ENCODE measurements at places on chromosomes 3 and 15.

DNA sequence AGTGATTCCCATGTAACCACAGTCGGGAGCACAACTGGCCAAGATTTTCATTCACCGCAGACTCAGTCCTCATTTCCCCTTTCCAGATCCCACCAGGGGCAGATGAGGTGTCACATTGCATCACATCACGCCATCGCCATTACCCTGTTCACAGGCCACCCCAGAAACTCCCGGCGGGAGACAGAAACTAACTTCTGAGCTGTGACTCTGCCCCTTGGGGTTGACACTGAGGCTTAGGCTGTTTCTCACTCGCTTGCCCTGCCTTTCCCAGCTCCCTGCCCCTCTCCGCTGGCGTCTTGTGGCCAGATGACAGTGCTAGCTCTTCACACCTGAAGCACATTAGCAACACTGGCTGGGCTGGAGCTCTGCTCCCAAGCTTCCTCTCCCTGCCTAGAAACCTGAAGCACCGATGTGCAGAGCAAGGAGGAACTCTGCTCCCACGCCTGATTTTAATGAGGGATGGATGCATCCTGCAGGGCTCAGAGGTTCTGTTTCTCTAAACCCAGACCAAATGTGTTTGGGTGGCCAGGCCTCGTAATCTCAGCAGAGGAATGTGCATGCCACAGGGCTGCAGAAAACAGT, 88.8 kb upstream of the CTDSPL start:
- DNase-seq = no peak

- DNase-seq = no peak
Measured at GRCh38 chr3:170331143-170331542, 26.4 kb upstream of the SKIL start.

GRCh38 chr15:50227076-50227475, 38.5 kb downstream of the HDC start:
- DNase-seq = no peak

DNA sequence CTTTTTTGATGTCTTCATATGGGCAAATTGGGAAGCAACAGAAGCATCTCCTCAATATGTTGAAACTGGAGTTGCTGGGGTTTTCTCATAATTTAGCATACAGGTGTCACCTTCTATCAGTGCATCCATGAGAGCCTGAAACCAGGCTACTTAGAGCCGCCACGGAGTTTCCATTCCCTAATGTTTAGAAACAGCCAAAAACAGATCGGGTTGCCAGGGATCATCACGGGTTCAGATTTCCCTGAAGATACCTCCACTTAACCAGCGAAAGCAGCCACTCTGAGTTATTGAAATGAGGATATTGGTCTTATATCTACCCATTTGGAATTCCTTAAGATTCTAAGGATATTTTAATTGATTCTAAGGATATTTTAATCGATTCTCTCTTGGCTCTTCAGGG, 14.5 kb downstream of the TERB2 start:
- DNase-seq = no peak

DNA sequence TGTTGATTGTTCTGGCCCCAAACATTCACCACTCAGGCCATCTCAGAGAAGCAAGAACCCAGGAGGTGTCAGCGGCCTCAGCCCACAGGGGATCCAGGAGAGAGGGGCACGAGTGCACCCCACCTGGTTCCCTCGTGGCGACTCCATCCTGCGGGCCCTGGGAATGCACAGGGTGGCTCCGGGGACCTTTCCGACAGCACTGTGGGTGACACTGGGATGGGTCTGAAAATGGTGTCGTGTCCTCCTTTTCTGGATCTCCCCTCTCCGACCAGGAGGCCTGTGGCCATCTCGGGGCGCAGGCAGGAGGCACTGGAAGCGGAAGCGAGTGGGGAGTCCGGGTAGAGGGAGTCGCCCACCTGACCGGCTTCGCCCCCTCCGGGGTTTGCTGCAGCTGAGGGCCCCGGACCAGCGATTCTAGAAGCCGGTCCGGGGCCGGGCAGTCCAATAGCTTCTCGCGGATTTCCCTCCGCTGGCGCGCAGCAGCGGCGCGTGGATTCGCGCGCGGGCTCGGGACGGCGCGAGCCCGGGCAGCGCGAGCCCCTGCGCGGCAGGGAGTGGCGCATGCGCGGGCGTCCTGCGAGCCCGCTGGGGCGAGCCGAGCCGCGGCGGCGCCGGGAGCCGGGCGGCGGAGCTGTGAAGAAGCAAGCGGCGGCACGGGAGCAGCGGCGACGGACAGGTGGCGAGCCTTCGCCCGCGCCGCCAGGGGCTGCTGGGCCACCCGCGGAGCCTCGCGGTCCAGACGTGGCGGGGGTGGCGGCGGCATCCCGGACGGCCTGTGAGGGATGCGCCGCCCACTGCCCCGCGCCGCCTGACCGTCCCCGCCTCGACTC, at the start of gene DOCK3:
DOCK3 (plus strand) TSS at position 579 of the 830 bp plus-strand sequence. CDS start 337 bp downstream, outside the sequence.
- peak; percentile 94 for DNase-seq

DNA sequence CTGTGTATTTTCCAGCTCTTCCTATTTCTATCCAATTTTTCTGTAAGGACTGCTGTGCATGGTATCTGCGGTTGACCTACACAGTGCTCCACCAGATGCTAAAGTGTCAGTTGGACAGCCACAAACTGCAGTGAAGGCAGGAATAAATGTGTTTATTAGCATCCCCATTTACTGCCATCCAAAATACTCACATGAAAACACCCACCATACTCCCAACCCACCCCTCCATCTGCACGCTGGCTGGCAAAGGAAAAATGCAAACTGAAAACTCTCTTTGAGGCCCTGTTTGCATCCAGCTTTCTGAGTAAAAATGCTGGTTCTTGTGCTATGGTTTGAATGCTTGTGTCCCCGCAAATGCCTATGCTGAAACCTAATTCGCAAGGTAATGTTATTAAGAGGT, 515.5 kb downstream of the ZNF385D start:
- DNase-seq = no peak

GRCh38 chr15:56734013-56734635, 815 bp upstream of the ZNF280D start:
- no peak for DNase-seq

- DNase-seq = no peak
Measured at GRCh38 chr3:115885621-115886020, 262.3 kb downstream of the GAP43 start.

DNA sequence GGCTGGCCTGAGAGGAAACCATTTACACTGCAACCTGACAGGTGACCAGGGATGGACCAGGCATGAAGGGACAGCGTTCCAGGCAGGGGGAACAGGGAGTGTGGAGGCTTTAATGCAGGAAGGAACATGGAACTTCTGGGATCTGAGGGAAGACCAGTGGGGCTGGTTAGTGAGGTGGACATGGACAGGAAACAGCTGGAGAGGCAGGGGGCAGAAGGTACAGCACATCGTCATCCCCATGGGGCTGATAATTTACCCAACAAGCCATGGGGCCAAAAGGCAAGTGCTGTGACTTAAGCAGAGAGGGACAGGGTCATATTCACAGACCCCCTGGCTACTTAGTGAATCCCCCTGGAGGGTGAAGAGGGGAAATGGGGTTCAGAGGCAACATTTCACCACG, 77.0 kb upstream of the LARS2 start:
- DNase-seq = no peak

DNA sequence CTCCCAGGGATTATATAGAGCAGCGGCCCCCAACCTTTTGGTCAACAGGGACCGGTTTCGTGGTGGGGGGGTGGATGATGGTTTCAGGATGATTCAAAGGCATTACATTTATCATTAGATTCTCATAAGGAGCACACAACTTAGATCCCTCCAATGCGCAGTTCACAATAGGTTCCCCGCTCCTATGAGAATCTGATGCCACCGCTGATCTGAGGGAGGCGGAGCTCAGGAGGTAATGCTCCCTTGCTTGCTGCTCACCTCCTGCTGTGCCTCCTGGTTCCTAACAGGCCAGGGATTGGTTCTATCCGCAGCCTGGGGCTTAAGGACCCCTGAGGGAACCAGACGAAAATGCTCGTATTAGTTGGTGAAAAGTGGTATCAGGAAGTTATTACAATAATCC, 1.3 kb upstream of the HACD2 start:
- peak; percentile 42 for DNase-seq

DNA sequence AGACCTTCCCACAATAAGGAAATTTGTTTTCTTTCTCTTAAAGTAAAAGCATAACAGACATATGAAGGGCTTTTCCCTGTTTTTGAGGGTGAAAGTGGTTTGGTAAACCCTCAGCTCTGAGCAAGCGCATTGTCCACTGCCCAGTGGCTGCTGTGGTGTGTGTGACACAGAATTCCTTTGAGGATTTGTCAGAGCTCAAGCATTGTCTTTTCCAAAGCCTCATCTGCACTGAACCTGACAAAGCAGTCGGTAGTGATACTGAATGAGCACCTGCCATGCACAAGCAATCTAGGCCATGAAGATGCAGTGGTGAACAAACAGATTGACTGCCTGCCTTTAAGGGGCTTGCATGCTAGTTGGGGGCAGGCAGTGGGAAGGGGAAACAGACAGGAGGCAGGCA, 128.3 kb downstream of the PLCL2 start:
- no peak for DNase-seq

DNA sequence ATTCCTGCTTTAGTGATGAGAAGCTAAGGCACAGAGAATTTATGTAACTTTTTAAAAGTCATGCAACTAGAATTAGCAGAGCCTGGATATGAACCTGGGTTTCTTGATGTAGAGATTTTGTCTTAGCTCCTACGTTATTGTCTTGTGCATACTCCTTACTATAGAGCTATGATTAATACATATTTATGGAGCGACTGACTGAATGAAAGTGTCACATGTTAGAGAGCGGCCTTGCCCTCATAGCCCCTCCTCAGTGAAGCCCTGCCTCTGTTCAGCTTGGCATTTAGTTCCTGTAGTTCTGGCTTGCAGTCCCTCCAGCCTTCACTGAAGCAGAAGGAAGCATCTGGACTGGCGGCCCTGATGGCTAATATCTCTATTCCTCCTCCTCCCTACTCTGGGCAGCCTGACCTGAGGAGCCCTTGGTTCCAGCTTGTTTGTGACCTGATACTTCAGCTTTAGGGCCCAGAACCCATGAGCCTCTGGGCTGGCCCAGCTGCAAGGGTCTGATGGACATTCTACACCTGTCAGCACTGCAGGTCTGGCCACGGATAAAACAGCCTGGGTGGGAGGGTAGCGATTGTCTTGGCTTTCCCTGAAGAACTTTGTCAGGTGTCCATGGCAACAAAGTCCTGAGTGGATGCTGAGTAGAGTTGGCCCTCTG, 13.4 kb upstream of the AGBL1 start:
- DNase-seq = no peak

GRCh38 chr3:168342946-168343850, 247.5 kb upstream of the GOLIM4 start:
- DNase-seq = no peak

- no peak for DNase-seq
Measured at GRCh38 chr3:29955413-29955812, 651.0 kb upstream of the TGFBR2 start.

- no peak for DNase-seq
Measured at GRCh38 chr3:458653-459310, 262.2 kb downstream of the CHL1 start.

GRCh38 chr3:187669675-187670504, at the start of gene SST:
SST (minus strand) TSS chr3:187670394; CDS start chr3:187670291, 103 bp downstream.
- DNase-seq = no peak

DNA sequence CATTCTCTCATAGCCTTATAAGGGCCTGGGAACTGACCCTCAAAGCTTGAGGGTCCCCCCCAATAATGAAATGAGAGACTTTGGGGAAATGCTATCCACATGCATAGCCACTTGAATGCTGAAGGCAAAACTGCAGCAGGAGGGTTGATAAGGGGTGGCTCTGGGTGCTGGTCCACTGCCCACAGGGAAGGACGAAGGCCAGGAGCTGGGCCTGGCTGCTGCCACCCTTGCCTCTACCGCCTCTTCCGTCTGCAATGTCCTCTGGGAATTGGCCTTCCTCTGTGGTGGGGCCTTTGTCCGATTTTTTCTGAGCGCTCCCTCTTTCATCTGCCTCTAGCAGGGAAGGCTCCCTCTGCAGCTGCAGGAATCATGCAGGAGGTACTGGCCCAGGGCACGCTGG, 41.0 kb downstream of the OCA2 start:
- no peak for DNase-seq

DNA sequence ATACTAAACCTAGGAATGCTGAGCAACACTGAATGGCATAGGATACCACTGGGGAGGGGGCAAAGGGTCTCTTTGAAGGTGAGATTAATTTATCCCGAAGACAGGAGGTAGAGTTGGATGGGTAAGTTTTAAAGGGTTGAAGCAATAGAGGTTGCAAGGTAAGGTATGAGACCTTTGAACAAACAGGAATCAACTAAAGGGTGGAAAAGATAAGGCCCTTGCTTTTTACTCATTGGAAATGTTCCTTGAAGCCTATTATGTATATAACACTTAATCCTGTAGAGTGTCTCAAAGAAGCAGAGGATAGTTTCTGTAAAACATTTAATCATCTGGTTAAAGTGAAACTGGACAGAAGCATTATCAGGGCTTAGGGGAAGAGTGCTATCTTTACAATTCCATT, 5.7 kb downstream of the ABHD5 start:
- no peak for DNase-seq

DNA sequence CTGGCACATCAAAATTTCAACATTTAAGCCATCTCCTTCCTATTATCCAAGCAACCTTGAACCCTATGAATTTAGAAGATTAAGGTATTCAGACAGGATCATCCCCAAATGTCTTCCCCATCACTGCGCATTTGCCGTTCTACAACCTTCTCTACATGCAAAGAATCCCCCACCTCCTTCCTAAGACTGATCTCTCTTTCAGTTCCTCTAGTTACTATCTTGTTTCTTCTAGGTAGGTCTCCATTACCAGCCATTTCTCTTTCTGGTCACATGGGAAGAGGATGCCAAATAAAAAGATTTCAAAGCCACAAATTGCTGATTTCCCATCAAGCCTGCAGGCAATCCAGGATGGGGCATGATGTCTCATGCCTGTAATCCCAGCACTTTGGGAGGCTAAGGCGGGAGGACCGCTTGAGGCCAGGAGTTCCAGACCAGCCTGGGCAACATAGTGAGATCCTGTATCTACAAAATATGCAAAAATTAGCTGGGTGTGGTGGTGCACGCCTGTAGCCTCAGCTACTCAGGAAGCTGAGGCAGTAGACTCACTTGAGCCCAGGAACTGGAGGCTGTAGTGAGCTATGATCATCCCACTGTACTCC, 29.7 kb upstream of the MTMR10 start:
- no peak for DNase-seq

- no peak for DNase-seq
Measured at GRCh38 chr15:32944431-32944830, 226.6 kb downstream of the GREM1 start.

- DNase-seq = no peak
Measured at GRCh38 chr15:57415602-57416001, 39.3 kb downstream of the CGNL1 start.

- DNase-seq = no peak
Measured at GRCh38 chr3:62229211-62229610, 144.1 kb downstream of the FEZF2 start.

DNA sequence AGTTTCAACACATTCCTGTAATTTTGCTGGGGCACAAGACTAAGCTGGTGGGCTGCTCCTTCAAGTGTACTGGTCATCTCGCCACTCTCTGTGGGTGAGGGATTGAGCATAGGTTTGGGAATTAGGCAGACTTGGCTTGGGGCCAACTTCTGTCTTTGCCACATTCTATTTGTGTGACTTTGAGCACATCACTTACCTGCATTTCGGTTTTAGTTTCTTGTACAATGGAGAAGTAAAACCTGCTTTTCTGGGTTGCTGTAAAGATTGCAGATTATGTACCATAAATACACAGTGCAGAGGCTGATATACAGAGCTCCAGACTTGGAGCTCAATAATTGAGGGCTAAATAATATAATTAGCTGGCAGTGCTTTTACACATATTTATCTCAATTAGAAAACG, 162.1 kb downstream of the C3orf38 start:
- DNase-seq = no peak

- peak; percentile 80 for DNase-seq
Measured at GRCh38 chr15:59371458-59372351, 966 bp downstream of the MYO1E start.

- no peak for DNase-seq
Measured at GRCh38 chr15:45914425-45914824, 279.6 kb downstream of the SQOR start.
